ENCODE measurements at places on chromosomes 12 and 14. TPM values are rescaled to one million over a fixed set of nuclear protein-coding genes. Genes with fewer than 3 reads are reported as not detected.

GPRC5D gene
- not detected for total RNA-seq

GALNT9 gene
- total RNA-seq: not detected

DNA sequence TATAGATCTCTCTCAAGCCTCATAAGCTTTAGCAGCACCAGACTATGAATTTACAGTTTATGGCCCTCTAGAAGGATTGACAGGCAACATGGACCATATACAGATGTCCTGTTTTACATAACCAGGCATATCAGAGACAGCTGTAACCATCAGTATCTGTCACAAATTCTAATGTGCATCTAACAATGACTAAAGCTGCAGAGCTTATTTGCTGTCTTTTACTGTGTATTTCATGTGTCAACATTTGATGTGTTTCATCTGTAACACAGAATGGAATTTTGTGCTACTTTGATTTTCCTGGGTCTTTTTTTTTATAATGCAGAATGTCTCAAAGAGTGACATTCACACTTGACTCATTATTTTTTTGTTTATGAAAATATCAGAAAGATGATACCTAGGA is 348.3 kb downstream of the SLC16A7 start:
- DNase-seq: no peak

DNA sequence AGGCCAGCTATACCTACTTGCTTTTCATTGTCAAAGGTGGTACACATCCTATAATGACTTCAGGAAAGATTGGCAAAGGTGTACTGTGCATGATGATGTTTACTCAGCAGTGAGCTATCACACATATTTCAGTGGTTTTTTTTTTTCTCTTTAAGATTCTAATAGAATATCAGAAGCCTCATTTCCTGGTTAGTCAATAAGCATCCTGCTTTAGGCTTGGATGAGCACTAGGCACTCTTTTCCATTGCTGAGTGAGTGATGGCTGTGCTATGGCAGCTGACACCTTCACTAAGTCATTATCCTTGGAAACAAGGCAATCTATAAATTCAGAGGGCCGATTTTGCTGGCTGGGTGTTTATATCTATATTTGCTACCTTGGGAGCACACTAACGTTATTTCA is 161.1 kb upstream of the RASSF8 start:
- DNase-seq: no peak

GRCh38 chr12:66453120-66453519 is 150.8 kb downstream of the HELB start:
- no peak for DNase-seq

KRT74 gene
- total RNA-seq: not detected

DBX2 gene
- total RNA-seq: not detected

DNA sequence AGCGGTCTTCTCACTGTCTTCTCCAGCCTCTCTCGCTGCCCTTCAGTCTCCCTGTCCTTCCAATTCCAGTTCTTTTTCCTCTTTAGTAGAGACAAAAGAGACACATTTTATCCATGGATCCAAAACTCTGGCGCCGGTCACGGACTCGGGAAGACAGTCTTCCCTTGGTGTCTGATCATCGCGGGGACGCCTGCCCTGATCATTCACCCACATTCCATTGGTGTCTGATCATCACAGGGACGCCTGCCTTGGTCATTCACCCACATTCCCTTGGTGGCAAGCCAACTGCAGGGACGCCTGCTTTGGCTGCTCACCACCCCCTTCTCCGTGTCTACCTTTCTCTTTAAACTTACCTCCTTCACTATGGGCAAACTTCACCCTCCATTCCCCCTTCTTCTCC is 619.5 kb downstream of the RERGL start:
- no peak for DNase-seq

TMTC1 gene
- total RNA-seq: not detected

DNA sequence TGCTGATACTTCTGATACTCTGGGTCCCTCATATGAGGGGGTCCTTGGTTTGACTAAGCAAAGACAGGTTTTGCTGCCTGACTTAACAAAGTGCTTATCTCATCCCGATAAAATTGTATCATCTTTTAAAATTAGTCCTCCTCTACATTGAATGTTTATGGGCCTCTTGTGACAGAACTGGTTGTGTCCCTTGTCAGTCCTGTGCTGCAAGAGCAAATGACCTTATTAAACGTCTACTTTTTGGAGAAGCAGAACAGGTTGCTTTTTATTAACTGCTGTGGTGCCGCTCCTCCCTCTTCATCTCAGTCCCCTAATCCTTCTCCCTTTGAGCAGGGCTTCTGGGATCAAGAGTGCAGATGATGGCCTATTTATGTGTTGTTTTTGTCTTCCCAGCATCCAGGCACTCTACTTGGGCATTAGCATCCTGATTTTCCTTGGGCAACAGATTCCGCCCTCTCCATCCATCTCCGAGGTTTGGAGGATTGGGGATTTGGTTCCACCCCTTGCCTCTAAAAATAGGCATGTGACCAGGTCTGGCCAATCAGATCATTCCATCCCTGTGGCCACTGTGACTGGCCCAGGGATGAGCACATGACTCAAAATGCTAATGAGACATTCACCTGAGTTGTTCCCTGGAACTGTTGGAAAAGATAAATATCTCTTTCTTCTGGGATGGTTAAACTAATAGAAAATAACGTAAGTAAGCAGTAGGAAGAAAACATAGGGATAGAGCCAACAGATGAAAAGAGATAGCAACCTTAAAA is 2.9 kb upstream of the DENR start:
- no peak for DNase-seq

- no peak for DNase-seq
These were observed 2.0 kb upstream of the GALC start for GRCh38 chr14:87994974-87995373.

DNA sequence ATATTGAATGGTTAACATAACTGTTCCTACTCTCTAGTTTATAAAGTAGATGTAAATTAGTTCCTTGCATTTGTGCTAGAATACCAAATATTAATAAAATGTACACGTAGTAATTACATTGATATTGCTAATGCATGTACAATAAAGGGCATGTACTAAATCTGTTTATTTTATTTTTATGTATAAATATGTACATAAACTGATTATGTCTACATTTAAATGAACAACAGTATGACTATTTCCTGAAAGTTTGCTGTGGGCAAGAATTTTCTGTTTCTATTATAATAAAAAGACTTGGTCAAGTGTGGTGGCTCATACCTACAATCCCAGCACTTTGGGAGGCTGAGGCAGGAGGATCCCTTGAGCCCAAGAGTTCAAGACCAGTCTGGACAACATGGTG is 257.2 kb upstream of the FOXN3 start:
- no peak for DNase-seq

- no peak for DNase-seq
These were observed 21.4 kb upstream of the CMKLR1 start for GRCh38 chr12:108360487-108360886.
